Stimulated activated CD8-positive, alpha-beta memory T cell treated with anti-CD3 and anti-CD28 coated beads, Interleukin-4, amount 100 ng/mL, for 48 hours (primary cell): ENCODE measurements at places on chromosomes 7 and 10.

DNA sequence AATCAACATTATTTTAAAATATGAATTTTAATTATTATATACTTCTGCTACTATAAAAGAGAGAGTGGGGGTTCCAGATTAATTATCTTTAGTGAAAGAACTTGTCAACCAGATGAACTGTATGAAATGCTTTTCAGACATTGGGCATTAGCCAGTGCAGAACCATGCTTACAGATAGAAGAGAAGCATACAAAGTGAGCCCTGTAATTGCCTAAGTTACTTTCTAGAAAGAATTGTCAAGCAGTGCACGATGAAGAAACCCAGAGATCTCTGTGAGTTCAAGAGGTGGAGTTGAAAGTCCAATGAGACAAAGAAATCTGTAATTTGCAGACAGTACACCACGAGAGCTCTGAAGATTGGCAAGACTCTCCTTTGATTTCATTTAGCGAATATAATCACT is 166.7 kb downstream of the CDC14C start:
- DNase-seq = no peak

DNA sequence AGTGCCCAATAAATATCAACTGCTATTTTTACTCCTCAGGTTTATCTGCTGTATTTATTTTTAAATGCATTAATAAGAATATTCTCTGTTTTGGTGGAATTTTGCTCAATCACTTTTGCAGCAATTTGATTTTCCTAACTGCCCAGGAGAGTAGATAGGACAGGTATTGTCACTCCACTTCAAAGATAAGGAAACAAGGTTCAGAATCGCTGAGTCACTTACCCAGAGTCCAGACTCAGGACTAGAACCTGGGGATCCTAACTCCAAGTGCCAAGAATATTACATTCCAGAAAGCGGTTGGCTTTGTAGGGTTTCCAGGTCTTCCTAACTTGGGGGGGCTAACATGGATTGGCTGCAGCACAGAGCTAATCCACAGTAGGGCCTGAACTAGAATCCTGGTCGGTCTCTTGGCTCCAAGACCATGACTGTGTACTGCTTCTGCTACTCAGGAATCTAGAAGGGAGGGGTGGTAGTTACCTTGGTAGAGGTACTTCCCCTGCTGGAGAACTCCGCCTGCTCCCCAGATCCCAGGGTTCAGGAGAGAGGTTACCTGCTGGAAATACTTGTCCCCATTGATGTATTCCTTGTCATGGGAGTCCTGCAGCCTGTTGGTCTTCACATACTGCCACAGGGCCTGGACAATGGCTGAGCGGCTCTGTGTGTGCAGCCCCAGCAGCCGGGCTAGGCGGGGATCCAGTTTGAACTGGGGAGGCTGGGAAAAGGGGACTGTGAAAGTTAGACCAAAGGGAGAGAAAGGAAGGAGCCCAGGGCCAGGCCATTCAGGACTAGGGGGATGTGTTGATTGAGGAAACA is 7.3 kb downstream of the SMARCD3 start:
- DNase-seq = no peak

DNA sequence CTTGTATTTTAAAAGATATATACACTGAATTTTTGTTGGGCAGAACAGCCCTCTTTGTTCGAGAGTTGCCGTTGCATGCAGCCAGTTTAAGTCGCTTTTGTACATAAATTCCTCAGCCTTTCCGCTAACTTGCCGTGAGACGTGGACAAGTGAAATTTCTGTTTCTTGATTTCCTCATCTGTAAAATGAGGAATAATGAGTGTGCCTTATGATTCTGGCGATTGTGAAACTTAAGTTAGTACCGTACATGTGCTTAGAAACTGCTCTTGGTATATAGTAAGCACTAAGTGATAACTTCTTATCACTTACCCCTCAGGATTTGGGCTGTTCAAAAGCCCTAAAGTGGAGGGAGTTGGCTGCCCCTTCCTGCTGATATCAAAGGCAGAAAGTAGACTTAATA is 1.4 kb downstream of the CCNJ start:
- no peak for DNase-seq

DNA sequence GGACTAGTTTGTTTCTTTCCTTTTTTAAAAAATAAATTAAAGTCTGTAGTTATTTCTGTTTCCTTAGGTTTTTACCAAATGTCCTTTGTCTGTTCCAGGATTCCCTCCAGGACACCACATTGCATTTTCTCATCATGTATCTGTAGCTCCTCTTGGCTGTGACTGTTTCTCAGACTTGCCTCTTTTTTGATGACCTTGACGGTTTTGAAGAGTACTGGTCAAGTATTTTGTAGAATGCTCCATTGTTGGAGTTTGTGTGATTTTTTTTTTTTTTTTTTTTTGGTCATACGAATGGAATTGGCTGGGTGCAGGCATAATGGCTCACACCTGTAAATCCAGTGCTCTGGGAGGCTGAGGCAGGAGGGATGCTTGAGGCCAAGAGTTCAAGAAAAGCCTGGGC is 127.1 kb upstream of the BMPER start:
- DNase-seq = no peak

DNA sequence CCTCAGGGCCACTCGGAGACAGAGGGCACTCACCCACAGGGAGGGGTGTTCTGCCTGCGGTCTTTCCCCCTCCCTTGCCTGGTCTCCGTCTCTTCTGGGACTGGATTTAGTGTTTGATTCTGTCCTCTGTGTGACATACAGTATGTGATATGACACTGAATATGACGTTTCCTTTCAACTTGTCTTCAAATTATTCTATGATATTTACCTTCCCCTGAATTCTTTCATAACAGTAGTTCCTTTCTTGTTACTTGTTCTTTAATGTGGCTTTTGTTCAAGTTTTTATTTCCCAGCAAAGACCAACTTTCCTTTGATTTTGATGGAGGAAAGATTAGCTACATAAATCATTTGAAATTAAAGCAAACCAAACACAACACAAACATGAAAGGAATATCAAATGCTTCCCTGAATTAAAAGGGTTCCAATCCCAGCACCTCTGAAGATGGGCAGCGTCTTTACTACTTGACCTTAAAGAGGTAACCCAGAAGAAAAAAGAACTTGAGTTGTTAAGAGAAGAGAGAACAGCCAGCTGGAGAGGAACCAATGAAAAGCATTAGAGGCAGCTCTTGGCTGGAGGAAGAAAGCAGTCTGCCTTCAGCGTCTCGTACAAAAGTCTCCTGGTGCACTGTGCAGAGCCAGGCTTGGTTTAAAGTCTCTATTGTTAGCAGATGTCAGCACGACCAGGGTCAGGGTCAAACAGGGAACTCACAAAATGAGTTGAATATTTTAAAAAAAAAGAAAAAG is 18.3 kb upstream of the RHEB start:
- DNase-seq = no peak

DNA sequence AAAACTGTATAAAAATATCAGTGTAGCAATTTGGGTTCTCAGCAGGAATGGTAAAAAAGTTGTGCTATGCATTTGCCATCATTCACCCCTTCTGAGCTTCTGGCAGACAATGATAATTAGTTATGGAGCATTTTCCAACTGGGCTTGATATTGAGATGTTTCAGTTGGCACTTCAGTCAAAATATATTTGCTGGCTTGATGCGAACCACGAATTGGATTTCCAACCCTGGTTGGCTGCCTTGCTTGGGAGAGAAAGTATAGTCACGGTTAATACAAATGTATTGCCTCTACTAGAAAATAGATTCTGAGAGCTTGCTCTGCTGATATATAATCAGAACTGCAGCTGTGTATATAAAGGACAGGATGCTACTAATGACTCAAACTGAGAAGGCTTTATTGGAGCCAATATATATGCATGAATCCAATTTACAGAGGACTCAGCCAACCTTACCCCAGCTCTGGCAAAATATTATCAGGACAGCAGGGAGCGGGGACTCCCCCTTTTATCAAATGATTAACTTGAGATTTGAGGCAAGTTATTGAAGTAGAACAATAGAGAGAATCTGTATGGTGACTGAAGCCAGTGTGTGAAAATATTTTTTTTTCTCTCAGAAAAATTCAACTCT is 219.8 kb upstream of the SMIM30 start:
- DNase-seq = no peak

DNA sequence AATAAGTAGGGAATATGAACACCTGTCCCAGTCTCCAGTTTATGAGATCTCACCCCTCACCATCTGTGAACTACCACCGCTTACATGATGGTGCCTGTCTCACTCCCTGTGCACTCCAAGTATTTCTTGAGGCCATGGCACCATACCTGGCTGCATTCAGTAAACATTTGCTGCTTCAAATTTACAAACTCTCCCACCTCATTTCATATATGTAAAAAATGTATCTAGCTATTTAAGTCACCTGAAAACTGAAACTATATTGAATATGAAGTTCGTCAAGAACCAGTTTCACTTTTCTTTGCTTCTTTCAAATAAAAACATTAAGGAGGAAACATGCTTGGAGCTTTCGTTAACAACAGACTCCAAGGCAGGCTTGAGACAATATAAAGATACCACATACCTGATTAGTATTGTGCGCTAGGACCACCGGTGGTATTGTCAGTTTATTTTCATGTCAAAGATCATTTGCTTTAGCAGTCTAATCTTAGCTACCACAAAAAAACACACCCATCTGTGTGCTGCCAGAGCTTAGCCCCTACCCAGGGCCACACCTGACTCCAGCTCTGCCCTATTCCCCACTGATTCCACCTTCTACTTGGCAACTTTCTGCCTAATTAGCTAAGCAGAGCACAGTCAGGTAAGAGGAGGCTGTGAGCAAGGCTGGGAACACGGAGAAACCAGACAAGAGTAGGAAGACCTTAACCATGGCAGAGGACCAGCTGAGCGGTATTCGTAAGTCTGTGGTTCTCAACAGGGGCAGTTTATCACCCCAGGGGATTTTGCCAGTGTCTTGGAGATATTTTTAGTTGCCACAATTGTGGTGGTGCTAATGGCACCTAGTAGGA is 92.0 kb downstream of the ZFAND4 start:
- no peak for DNase-seq

DNA sequence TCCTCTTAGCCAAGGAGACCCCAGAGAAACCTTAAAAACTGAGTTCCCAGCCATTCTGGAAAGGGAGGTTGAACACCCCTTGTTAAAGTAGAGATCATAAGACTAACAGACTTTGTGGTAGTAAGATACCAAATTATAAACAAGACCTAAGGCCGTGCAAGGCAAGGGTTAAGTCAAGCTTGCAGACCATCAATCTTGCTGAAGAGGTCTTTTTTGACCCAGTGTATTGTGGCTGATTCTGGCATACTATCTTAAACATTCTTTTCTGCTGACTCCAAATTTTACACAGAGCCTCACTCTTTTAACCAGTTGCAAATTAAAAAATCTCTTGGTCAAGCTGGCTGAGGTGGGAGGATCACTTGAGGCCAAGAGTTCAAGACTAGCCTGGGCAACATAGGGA is 1.2 kb upstream of the TBRG4 start:
- no peak for DNase-seq

- DNase-seq = peak; percentile 33
Measured at GRCh38 chr7:149773446-149774236, at the start of gene ZNF467. Gene ZNF467 (minus strand): TSS chr7:149773588. CDS start chr7:149771032, 2,556 bp downstream.

GRCh38 chr10:34766811-34767494 is 48.1 kb downstream of the PARD3 start:
- no peak for DNase-seq

- DNase-seq = no peak
Measured at GRCh38 chr7:158809596-158809995, 19.7 kb downstream of the ESYT2 start.

DNA sequence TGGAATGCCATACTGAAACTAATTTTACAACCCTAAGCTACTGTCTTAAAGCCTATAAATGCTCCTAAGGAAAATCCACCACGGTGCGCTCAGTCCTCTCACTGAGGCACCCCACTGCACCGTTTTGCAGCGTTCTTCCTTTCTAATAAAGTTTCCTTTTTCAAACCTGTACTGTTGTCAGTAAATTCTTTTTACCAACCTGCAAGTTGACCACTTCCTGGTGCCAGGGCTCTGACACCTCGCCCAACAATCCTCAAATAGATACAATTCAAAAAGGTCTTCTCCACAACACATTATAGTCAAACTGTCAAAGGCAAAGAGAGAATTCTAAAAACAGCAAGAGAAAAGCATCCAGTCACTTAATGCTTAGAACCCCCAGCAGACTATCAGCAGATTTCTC is 42.8 kb downstream of the HERPUD2 start:
- DNase-seq = no peak

- DNase-seq = peak; percentile 67
Measured at GRCh38 chr10:102117391-102118159, 2.6 kb downstream of the LDB1 start.

DNA sequence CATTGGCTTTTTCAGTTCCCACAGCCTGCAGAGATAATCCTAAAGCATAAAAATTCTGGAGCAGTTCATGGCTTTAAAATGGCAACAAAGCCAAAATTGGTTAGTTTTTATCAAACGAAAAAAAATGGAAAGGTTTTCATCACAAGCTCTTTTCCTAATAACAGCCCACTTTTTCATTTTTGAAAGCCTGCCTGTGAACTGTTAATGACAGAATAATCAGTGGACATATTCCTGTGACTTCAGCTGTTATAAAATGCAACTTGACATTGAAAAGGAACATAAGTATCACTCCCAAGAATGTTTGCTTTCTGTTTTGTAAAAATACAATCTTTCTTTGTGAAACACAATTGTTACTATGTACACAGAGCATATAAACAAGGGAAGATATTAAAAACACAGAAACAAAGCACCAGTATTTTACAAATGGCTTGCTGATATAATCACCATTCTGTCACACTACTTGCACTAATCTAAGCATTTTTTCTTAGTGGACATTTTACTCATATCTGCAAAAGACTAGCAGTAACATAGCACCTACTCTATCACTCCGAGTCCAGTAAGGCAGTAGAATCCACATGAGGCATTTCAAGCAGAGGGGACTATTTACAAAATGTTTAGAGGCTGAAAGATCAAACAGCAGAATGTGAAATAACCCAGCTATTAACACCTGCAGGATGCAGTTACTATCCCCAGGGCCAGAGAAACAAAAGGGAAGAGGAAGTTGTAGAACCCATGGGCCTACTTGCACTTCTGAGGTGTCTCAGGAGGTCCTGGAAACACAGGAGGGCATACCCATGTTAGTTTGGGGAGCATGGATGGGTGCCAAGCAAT is 26.4 kb downstream of the MACC1 start:
- no peak for DNase-seq

DNA sequence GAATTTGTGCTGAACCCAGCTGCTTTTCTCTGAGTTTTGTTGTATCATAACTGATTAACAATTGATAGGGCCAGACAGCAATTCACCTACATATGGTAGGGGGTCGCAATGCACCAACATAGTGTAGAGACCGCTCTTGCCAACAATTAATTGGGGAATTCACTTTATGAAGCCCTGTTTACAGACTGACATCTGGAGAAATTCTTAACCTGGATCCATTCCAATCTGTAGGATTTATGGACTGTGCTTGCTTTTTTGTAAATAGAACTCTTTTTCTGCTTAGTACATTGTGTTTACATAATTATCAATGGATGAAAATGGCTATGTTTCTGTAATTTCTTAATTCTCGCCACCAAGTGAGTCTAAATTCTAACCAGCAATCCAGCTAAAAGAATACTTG is 311.7 kb upstream of the BMPER start:
- no peak for DNase-seq

- DNase-seq = no peak
Measured at GRCh38 chr10:8556321-8556720, 501.8 kb downstream of the GATA3 start.

DNA sequence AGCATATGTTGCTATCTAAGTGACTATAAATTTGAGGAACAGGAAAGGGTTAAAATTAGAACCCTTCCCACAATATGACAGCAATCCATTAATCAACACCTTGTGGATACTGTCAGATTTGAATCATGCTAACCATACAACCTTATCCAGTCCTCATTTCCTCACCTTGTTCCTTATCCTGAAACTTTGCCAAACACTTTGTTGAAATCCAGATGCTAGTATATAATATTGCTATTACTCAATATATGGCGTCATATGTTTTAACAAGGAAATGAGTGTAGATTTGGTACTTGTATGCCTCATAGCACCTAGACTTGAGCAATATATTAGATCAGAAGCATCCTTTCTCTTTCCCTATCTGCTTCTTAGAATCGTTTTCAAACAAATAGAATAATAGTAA is 66.3 kb upstream of the SLC25A13 start:
- no peak for DNase-seq
